NCI-H460 (cell line): ENCODE measurements at places on chromosomes 12 and 14. TPM values are rescaled to one million over a fixed set of nuclear protein-coding genes. Genes with fewer than 3 reads are reported as not detected.

- no peak for DNase-seq
These were observed 4.7 kb downstream of the CLEC2D start for GRCh38 chr12:9674226-9674590.

DNA sequence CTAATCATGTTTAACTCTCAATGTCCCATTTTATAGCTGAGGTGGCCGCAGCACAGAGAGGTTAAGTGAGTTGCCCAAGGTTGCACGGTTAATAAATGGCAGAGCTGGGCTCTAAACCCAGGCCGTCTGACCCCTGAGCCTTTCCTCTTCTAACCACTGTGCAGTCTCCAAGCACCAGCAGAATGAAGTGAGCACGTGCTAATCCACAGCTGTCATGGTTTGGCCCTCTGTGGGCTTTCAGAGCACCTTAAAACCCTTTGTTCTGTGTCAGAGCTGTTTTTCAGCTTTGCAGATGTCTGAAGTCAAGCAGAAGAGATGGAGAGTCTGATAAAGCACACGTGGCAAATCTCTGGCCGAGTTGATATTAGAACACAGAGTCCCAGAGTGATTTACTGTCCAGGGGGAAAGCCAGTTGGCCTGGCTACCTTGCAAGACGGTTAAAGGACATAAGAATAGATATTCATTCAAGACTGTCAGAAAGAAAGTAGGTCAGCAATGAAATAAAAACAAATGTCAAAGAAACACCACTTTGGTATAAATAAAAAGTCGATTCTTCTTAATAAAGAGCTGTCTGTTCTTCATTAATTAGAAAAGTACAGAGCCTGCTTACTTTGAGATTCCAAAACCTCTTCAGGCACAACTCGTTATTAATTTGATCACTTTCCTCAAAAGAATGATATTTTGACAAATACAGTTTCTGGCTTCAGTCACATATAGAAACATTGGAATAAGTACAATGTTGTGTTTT, 107.3 kb downstream of the CRADD start:
- DNase-seq, result peak; percentile 64

DNA sequence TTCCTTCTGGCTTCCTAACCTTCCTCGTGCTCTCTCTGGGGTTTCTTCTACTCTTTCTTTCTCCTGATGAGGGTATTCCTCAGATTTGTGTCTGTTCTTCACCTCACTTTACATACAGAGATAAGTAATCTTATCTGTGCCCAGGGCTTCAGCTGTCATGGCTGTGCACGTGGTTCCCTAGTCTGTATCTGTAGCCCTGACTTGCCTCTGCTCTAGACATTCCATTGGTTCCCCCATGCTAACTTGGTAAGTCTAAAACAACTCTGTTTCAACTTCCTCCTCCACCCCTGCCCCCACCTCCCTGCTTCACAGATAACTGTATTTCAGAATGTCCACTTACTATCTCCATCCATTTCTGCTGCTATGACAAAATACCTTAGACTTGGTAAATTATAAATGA, 10.8 kb downstream of the DIP2B start:
- no peak for DNase-seq

GRCh38 chr12:100225491-100225890, 24.9 kb downstream of the ACTR6 start:
- no peak for DNase-seq

GRCh38 chr12:90274407-90274806, 565.8 kb upstream of the ATP2B1 start:
- no peak for DNase-seq

- DNase-seq, result no peak
These were observed 656 bp downstream of the RAB21 start for GRCh38 chr12:71755146-71755892.

DNA sequence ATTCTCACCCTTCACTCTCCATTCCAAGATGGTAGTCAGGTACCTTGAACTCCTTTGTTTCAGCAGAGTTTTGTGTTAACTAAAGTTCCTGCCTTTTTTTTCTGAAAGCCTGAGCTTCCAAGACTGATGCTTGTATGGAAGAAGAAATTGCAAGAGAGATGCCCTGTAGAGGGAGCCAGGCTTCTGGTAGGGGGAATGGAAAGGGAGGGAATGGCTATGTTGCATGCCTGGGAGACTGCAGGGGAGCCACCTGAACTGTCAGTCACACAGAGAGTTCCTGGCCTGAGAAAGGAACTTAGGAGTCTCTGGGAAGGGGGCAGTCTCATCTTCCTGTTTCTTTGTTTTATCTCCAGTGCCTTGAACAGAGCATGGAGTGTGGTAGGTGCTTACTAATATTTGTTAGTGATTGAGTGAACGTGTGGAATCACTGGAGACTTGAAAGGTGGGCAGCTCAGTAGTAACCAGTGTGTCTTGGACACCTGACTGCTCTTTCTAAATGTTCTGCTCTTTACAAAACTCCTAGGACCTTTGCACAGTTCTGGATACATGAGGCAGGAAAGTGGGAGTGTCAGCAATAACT, 132.2 kb downstream of the ANO4 start:
- no peak for DNase-seq

DNA sequence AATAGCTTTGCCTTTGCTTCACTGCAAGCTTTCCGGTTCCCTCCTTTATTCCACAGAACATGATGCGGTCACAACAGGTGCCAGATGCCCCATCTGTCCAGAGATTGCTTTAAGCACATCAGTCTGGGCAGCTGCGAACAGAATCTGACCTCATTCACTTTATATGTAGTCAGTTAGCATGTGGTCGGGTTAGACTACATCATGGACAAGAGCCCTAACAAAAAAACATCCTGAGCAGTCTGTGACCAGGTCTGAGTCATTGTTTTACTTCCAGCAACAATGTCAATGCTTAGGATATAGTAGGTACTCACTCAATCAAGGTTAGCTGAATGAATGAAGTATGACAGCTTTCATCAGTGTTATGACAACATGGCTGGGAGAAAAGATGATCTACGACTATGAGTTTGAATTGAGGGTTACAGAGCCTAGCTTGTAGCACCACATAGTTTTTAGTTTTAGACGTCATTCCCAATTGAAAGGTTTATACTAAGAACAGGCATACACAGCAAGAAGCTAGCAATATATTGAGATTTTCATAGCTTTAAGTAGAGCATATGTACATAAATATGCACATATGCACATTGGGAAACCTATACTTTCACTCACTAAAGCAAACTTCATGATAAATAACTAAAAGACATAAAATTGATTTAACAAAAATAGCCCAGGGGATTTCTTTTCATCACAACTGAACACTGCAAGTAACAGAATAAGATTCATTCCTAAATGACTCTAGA, 64.2 kb upstream of the TMCC3 start:
- no peak for DNase-seq

DNA sequence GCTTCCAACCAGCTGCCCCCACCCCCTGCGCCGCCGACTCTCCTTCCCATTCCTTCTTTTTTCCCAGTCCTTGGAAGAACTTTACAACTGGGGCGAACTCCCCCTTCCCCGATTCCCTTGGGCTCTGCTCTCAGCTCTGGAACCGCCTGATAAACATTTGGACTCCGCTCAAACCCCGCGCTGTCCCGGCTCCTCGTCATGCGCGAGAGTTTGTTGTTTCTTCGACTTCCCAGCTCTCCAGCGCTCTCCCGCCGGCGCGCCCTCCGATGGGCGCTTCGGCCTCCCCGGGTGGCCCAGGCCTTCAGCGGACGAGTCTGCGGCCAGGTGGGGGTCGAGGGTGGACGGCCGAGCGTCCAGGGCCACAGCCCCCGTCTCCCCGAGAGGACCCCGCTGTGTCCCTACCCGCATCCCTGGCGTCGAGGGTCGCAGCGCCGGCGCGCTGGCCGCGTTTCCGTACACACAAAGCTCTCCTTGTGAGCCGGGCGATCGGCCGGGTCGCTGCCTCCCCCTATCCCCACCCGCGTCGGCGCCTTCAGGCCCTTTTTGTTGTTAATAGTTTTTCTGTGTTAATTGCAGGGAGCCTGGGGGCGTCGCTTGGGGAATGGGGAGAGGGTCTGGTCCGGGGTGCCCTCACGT, 847 bp downstream of the MMP14 start:
- no peak for DNase-seq

DNA sequence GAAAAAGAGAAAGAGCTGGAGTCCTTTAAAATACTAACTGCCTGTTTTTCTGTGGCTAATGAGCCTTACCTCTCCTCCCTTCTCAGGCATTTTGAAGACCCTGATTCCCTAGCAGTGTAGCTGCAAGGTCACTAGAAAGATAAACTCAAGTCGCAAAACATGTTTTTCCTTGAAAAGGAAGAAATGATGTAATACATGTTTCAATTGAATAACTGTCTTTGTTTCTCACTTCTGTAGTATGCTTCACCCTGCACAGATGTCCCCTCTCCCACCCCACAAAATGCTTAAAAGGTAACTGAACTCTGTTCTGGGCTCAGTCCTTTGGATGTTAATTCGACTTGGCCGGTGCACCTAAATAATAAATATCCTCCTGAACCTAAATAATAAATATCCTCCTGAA, 1350.3 kb downstream of the TMEM121 start:
- DNase-seq, result no peak

DNA sequence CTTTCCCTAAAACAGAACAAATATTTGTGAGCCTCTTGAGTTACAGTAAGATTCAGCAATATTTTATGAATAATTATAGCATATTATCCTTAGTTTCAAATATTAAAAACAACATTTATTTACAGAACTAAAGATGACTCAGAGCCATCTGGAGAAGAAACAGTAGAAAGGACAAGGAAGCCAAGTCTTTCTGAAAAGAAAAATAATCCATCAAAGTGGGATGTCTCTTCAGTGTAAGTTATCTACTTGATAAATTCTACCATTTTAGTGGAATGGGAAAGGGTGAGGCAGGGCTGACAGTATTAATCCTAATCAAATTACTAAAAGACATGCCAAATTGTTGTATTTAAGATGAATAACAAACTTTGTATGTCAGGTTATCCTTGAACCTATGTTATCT, 88.1 kb downstream of the DNAI7 start:
- DNase-seq, result no peak

- no peak for DNase-seq
These were observed 511.2 kb downstream of the C12orf50 start for GRCh38 chr12:87518036-87518435.

DNA sequence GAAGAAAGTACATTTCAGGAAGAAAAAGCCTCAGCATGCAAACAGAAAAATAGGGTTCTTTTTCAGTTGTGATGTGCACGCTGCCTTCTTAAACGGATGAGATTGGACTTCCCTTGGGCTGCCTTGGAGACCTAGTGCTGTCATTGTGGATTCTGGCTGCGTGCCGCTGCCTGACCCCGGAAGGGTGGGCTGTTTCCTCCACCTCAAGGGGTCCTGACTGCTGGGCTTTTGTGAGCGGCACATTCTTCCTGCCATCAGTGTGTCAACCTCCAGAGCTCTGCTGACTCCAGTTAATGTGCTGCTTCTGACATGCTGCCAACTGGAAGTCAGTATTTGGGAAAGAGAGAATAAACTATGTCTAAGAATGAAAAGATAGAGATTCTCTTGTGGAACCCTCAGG, 25.1 kb downstream of the CCNK start:
- no peak for DNase-seq

- DNase-seq, result peak; percentile 48
These were observed 1.0 kb upstream of the SOCS2 start for GRCh38 chr12:93571365-93571924.

DNA sequence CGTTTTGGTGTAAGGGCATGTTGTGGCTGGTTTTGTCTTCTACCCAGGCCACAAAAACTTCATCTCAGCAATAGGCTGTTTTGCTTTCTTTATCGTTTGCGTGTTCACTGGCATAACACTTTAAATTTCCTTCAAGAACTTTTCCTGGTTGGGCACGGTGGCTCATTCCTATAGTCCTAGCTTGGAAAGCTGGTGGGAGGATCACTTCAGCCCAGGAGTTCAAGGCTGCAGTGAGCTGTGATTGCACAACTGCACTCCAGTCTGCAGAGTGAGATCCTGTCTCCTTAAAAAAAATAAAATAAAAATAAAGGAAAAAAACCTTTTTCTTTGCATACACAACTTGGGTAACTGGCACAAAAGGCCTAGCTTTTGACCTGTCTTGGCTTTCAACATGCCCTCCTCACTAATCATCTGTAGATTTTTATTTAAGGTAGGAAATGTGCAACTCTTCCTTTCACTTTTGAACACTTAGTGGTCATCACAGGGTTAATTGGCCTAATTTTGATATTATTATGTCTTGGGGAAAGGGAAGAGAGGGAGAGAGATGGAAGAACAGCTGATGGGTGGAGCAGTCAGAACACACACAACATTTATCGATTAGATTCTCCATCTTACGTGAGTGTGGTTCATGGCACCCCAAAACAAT, 78.9 kb upstream of the PSMA6 start:
- no peak for DNase-seq

DNA sequence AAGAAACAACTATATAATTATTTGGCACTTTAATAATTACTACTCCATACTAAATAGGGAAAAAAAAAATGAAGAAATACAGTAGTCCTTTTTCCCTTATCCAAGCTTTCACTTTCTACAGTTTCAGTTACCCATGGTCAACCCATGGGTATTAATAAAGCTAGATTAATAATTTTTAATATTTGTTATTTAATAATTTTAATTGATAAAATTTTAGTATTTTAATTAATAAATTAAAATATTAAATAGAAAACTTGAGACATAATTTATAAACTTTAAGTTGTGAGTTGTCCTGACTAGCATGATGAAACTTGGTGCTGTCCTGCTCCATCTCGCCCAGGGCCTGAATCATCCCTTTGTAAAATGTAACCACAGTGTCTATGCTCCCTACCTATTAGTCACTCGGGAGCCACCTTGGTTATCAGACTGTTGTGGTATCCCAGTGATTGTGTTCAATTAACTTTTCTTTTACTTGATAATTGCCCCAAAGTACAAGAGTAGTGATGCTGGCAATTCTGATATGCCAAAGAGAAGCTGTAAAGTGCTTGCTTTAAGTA, 71.8 kb downstream of the PAWR start:
- DNase-seq, result no peak

- DNase-seq, result no peak
These were observed 82.4 kb downstream of the PTPRR start for GRCh38 chr12:70838127-70838526.

GRCh38 chr12:106412563-106412962, 55.0 kb downstream of the POLR3B start:
- no peak for DNase-seq

GRCh38 chr12:103399986-103400385, 95.8 kb downstream of the C12orf42 start:
- DNase-seq, result no peak

DNA sequence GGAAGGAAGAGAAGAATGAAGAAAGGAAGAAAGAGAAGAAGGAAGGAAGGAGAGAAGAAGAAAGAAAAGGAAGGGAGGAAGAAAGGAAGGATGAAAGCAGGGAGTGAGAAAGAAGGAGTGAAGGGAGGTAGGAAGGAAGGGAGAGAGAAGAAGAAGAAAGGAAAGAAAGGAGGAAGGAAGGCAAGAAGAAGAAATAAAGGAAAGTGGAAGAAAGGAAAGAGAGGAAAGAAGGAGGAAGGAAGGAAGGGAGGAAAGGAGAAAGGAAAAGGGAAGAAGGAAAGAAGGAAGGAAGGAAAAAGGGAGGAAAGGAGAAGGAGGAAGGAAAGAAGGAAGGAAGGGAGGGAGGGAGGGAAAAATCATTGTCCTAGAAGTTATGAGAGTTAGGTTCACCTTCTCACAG, 696.6 kb upstream of the TMEM132C start:
- DNase-seq, result no peak

Gene CLMN
- 6.8 and 9.0 TPM in 2 replicates for total RNA-seq

Gene MYRFL
- total RNA-seq, result not detected in 2 replicates

Gene GIT2
- total RNA-seq, result 17.1 and 23.0 TPM in 2 replicates

Gene ZNF10
- total RNA-seq, result 5.3 and 5.8 TPM in 2 replicates

Gene SLC4A8
- 0.29 and 0.35 TPM in 2 replicates for total RNA-seq

Gene MIP
- not detected in 2 replicates for total RNA-seq

Gene SLC38A1
- total RNA-seq, result 280 and 305 TPM in 2 replicates

Gene RASSF8
- total RNA-seq, result 112 and 116 TPM in 2 replicates

Gene NFATC4
- total RNA-seq, result 17.7 and 23.6 TPM in 2 replicates

Gene CIDEB
- not detected in 2 replicates for total RNA-seq

Gene DNAH10
- 0.03 and 0.05 TPM in 2 replicates for total RNA-seq

Gene SH2B3
- total RNA-seq, result 40.6 and 43.3 TPM in 2 replicates
